ENCODE measurements at places on chromosomes 1 and 21. TPM values are rescaled to one million over a fixed set of nuclear protein-coding genes. Genes with fewer than 3 reads are reported as not detected.

Gene NUF2
- polyA plus RNA-seq = 5.9 TPM

DNA sequence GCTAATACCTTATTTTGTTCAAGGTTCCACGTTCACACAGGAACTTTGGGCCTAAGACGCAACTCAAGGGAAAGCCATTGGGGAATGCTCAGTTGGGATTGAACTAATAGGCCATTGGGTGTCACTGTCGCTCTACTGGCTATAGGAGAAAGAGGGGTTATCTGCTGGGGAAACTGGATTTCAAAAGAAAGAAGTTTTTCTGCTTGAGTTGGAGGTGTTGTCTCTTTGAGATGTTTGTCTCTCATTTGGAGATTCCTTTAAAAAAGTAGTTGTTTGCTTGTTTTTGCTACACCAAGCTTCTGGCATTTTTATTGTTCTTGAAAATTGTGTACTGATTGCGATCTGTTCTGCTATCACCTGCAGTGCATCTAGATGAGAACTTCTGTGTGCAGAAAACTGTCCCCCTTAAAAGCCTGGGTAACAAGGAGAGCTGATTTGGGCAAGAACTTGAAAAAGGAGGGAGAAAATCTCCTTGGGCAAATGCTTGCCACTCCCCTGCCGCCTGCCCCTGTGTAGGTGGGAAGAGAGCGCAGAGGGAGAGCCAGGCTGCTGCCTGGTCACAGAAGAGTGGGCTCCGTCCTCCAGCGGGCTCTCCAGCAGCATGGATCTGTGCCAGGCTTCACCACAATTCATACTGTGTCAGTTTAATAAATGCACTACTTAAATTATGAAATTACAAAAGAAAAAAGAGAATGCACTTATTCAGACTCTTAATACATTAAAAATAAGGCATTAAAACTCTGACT is 39.9 kb downstream of the PEX14 start:
- DNase-seq = no peak

DNA sequence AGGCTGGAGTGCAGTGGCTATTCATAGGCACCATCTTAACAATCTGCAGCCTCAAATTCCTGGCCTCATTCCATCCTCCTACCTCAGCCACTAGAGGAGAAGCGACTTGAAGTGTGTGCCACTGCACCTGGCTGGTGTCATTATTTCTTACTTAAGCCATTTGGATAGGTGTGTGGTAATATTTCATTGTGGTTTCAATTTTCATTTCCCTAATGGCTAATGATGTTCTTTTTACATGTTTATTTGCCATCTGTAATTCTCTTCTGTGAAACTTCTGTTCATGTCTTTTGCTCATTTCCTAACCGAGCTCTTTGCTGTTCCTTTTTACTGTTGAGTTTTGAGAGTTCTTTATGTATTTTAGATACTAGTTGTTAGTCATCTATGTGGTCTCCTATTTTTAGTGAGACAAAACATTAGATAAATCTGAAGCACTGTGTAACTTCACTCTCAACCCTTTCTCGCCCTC is 66.8 kb downstream of the SLC27A3 start:
- DNase-seq = no peak

- no peak for DNase-seq
Measured at GRCh38 chr1:12544992-12545391, 73.0 kb downstream of the DHRS3 start.

DNA sequence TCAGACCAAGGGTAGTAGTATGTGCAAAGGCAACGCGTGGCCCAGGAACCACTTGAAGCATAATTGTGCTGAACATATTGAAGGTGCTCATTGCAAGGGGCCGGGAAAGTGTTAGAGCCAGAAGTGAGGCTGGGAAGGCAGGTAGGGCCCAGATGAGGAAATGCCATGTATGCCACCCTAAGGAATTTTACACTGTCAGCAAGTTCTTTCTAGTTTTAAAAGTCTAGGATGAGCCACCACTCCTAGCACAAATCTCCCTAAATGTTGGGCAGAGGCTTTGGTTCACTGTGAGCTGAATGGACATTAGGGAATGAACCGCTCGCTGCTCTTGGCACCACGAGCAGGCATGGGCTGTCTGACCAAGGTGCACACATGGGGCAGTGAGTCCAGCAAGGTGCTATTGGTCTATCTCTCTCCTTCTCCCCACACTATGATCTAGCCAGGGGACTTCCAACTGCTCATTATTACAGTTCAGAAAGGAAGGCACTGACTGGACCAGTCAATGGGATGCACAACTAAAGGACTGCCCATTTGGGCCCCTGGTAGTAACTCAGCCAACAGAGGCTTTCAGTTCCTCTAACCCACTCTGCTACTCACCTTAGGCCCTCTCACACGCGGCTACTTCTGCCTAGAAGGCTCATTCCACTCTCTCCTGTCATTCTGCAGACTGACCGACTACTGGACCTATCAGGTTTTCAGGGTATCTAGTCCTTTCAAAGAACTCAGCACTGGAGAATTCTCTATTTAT is 2.0 kb downstream of the KANK4 start:
- no peak for DNase-seq

- DNase-seq = no peak
Measured at GRCh38 chr1:205525495-205526285, 21.2 kb downstream of the CDK18 start.

GRCh38 chr1:221981461-221981860 is 239.6 kb upstream of the DUSP10 start:
- DNase-seq = no peak

Gene EFCAB14
- 30.4 TPM for polyA plus RNA-seq

Gene MAN1C1
- polyA plus RNA-seq = 0.98 TPM

DNA sequence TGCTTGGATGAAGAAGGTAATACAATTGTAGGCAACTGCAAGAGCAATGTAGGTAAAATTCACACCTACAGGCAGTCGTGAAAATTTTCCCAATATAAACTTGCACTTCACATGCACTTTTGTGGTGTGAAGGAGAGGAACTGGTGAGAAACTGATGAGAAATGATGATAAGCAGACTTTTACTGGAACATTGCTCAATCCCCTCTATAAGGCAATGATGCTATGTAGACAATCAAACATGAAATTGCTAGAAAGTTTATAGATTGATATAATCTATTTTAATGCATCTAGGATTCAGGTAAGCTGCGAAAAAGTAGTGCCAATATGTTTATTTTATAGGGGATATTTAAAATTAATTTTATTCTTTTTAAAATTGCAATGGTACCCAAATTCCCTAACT is 802.2 kb downstream of the KCNT2 start:
- no peak for DNase-seq

Gene TBX19
- 2.3 TPM for polyA plus RNA-seq

DNA sequence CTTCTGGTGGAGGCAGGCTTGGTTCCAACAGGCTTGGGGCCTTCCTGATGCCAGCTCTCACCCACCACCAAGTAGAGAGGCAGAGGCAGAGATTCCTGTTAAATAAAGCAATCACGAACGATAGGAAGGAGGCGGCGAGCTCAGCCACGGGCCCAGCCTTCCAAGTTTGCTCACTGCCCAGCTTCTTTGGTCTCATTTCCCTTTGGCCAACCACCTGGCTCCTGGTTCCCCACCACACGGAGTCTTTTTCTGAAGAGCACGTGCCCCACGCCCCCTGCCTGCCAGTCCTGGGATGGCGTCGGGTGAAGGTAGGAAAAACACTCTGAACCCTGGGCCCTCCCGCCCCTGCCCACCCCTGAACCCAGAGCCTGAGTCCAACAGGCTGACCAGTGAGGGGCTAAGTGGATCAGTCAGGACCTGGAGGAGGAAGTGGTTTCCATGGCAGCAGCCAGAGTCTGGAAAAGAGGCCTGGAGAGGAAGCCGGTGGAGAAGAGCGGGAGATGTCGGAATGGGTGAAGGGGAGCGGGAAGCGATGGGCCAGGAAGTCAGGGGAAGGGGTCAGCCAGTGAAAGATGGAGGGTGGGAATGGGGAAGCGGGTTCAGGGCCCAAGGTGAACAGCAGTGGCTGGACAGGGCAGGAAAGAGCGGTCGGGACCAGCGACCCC is 158.2 kb upstream of the KLHDC7A start:
- no peak for DNase-seq

GRCh38 chr1:221778535-221779142 is 36.8 kb upstream of the DUSP10 start:
- DNase-seq = no peak

Gene GIPC2
- 0.04 TPM for polyA plus RNA-seq
